ENCODE measurements at places on chromosomes 11 and 22. TPM values are rescaled to one million over a fixed set of nuclear protein-coding genes. Genes with fewer than 3 reads are reported as not detected.

ABCC8 gene
- not detected for total RNA-seq

APOL4 gene
- not detected for total RNA-seq

GRCh38 chr11:8288824-8289491 is 25.3 kb upstream of the LMO1 start:
- peaks cover 6% of the 10 kb centered on the region for H3K27me3 ChIP-seq
- no peak overlapping the region for H3K4me3 ChIP-seq
- H3K4me1 ChIP-seq: no peaks in the 10 kb centered on the region
- no peak for DNase-seq
- no peaks in the 10 kb centered on the region for H3K36me3 ChIP-seq

- H3K27me3 ChIP-seq: no peaks in the 10 kb centered on the region
- DNase-seq: no peak
- H3K4me3 ChIP-seq: no peak overlapping the region
- H3K27ac ChIP-seq: no peak overlapping the region
Measured at GRCh38 chr11:876545-876944, 33.9 kb downstream of the TSPAN4 start.

DNA sequence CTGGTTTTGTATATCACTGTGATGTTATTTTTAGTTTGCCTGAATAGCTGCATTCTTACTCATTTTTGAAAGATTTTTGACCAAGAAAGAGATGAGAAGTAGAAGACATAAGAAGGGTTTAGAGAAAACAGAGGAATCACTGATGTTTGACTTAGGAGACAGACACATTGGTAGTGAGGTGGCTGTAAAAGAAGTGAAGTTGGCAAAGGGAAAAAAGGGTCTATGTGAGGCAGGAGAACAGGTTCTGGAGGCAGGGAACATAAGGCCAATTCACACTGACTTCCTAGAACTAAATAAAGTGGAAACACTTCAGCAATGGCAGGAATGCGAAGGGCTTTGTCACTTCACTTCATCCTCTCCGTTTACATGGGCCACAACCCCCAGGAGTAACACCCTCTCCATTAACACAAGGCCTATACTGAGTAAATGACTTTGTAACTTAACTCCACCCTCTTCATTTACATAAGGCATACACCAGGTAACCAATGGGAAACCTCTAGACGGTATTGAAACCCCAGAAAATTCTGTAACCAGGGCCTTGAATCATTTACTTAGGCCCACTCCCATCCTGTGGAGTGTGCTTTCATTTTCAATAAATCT is 36.5 kb downstream of the CTSC start:
- H3K4me1 ChIP-seq: peaks cover 24% of the 10 kb centered on the region
- H3K36me3 ChIP-seq: peaks cover 51% of the 10 kb centered on the region
- H3K27me3 ChIP-seq: no peaks in the 10 kb centered on the region
- peak overlapping the region; percentile 74 for H3K27ac ChIP-seq

TREH gene
- total RNA-seq: not detected

DNA sequence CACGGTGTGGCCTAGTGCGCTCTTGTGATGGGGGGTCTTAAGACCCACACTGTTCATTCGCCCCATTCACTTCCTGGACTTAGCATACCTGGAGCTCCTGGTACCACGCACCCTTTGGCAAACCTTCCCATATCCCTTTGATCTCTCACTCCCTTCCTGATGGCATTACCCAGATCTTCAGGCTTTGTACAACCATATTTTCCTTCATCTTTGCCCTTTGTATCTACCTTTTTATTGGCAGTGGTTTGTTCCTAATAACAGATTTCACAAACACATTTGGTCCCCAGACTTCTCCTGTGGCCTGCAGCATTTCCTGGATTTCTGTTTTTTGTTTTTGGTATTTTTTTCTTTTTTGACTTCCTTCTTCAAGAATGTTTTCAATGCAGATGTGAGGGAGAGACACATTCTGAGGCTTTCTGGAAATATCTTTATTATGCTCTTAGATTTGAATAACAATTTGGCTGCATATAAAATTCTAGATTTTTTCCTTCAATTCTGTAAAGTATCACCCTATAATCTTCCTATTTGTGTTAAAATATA is 16.1 kb upstream of the IFITM3 start:
- peaks cover 25% of the 10 kb centered on the region for H3K4me1 ChIP-seq
- H3K27ac ChIP-seq: no peak overlapping the region
- no peaks in the 10 kb centered on the region for H3K27me3 ChIP-seq
- no peak overlapping the region for H3K4me3 ChIP-seq
- DNase-seq: no peak
- H3K36me3 ChIP-seq: peaks cover 1% of the 10 kb centered on the region

SLC15A3 gene
- total RNA-seq: 76.4 TPM

- H3K4me3 ChIP-seq: no peak overlapping the region
- no peak for DNase-seq
- H3K4me1 ChIP-seq: peaks cover 16% of the 10 kb centered on the region
- no peak overlapping the region for H3K27ac ChIP-seq
- no peaks in the 10 kb centered on the region for H3K27me3 ChIP-seq
Measured at GRCh38 chr11:73518195-73518594, 79.7 kb downstream of the FAM168A start.

ANO5 gene
- total RNA-seq: not detected

DNA sequence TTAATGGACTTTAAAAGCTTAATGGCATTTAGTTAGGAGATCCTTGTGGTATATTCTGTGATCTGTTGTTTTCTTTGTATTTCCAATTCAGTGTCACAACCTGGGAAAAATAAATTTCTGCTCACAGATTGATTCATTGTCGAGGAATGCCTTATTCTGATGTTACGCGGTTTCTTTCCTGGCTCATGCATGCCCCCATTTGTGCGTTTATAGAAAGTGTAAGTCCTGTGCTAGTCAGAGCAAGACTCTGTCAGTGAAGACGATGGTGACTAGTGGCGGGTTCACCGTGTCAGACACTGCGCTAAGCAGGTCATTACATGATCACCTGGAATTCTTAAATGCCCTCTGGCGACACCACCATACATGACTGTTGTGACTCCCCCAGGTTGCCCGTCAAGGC is 169.4 kb downstream of the TBC1D22A start:
- no peak overlapping the region for H3K4me3 ChIP-seq
- H3K27me3 ChIP-seq: no peaks in the 10 kb centered on the region
- peaks cover 82% of the 10 kb centered on the region for H3K36me3 ChIP-seq
- DNase-seq: no peak
- no peak overlapping the region for H3K27ac ChIP-seq

GRCh38 chr11:76179147-76179546 is 27.2 kb downstream of the WNT11 start:
- H3K4me1 ChIP-seq: no peaks in the 10 kb centered on the region
- no peak for DNase-seq
- H3K27ac ChIP-seq: no peak overlapping the region
- peaks cover 4% of the 10 kb centered on the region for H3K27me3 ChIP-seq
- H3K36me3 ChIP-seq: no peaks in the 10 kb centered on the region
- no peak overlapping the region for H3K4me3 ChIP-seq

GRCh38 chr22:42273855-42274451 is 3.5 kb upstream of the TCF20 start:
- H3K36me3 ChIP-seq: peaks cover 2% of the 10 kb centered on the region
- no peaks in the 10 kb centered on the region for H3K27me3 ChIP-seq
- no peak for DNase-seq
- H3K4me1 ChIP-seq: peaks cover 5% of the 10 kb centered on the region
- no peak overlapping the region for H3K27ac ChIP-seq
- H3K4me3 ChIP-seq: no peak overlapping the region
